ENCODE measurements at places on chromosomes 12 and 14.

DNA sequence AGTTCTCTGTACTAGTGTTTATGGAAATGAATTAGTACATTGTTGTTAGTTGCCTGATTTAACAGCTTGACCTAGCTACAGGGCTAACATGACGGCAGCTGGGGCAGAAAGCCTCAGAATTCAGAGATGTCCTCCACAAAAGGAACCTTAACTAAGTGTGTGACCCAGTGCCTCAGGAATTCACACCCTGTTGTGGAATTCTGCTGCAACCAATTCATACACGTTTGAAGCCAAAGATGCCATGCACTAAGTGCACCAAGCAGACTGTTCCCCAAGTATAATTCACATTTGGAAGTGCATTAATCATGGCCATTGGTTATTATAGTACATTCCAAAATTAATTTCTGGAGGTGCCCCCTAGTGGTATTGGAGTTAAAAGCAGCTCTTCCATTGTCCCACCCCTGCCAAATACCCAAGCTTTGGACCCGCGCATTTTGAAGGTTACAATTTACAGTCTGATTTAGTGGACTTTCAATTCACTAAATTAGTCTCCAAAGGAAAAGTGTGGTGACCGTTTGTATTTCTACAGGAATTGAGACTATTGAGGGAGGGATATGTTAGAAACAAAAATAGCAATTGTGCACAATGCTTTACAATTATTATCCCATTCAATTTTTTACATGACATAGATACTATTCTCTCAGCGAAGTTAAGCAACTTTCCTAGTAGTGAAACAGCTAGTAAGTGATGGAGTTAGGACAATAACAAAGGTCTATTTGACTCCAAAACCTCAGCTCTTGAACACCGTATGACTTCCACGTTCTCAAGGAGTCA, 85.9 kb downstream of the PAX9 start:
- DNase-seq, result no peak

DNA sequence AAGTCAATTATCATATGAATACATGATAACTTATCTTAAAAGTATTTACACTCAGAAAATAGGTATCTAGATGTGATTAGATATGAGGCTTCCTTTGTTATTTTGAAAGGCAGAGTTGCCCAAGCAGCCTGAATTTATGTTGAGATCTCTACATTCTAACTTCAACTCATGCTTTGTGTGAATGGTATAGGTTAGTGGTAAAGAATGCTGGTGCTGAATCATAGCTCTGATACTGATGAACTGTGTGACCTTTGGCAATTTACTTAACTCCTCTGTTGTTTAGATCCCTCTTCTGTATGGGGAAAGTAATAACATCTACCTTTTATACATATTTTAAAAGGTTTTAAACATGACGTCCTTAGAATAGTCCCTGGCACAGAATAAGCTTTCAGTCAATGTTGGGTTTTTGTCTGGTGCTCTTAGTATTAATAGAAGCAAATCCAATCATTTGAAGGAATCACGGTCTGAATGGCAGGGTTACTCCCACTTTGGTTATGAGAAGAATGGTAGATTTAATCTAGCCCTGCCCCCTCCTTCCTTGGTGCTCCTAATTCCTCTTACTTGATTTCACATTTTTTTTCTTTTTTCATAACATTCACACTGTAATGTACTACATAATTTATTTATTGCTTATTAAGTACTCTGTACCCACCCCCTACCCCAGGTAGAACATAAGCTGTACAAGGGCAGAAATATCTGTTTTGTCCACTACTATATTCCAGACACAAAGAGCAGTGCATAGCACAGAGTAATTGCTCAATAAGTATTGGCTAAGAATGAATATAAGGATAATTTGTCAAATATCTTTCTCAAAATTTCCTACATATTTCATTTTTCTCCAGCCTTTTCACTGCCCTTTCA, 203.3 kb upstream of the KRR1 start:
- DNase-seq, result no peak

DNA sequence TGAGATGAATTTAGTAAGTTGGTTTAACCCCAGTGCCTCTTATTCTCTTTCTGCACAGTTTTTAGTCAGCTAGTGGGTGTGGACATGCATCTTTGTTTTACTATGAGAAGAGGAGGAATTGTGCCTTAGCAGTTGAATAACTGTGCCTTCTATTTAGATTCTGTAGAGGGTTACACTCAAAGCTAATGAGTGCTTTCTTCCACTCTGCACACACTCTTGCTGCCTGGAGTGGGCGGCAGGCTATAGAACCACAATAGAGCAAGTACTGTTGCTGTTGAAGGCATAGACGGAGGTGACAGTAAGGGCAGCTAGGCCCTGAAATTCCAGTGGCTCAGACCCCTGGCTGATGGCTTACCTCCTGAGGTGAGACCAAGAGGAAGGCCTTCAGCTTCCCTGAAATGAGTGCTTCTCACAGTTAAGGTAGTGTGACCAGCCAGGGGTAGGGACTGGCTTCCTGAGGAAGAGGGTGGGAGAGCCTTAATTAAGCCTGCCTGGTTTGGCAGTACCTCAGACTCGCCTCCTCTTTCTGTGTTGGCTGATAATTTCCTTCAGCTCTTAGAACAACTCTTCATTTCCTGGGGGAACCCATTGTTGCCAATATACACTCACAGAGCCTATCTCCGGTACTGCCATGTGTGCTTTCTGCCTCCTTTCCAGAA, 24.7 kb downstream of the SUSD6 start:
- DNase-seq, result no peak

GRCh38 chr14:23444314-23444713, 8.9 kb upstream of the MYH7 start:
- DNase-seq, result no peak

DNA sequence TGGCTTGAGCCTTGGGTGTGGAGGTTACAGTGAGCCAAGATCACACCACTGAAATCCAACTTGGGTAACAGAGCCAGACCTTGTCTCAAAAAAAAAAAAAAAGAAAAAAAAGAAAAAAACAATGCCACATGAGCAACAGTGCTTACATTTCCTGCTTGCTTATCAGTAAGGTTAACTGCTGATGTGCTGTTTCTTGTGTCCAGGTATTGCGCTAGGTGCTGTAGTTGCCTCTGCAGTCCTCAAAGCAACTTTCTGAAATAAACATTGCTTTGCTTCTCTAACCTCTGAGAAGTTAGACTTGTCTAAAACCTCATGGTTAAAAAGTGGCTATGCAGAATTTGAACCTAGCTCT, 24.7 kb downstream of the RNF34 start:
- DNase-seq, result no peak

DNA sequence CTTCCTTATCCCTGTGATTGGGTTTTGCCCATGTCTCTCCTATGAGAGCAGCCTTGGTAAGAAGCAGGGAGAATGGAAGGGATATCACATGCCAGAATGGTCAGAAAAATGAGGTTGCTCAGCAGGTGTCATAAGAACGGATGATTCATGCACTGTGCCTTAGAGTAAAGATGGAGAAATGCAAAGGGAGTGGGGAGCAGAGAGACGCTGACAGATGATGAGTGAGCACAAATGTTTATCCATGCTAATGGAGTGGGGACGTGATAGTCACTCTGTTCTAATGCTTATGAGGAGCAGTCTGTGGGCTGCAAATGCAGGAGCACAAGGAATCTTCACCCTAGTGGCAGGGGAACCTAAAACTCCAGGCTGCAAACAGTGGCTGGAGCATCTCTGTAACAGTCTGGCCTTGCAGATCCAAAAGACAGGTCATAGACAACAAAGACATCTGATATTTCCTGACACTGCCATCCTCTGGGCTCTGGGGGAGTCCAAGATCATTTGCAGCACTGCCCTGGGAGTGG, 243.2 kb downstream of the CACNA1C start:
- DNase-seq, result no peak

DNA sequence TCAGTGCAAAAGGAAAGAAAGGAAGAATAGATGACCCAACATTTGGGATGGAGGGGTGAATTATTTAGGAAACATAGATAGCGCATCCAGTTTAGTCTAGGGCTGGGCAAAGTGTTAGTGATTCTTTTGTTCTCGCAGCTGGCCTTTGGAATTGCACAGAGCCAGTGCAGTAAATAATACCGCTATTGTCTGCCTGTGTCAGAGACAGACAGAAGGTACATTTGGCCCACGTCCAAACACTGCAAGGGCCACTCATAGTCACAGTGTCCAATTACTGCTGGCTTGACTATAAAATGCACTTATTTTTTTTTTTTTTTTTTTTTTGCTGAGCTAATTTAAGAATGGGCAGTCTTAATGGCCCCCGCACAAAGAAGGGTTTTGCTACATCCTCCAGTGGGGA, 638.6 kb downstream of the BCL11B start:
- DNase-seq, result no peak

- DNase-seq, result no peak
Measured at GRCh38 chr14:93706360-93706955, 81.8 kb downstream of the PRIMA1 start.

DNA sequence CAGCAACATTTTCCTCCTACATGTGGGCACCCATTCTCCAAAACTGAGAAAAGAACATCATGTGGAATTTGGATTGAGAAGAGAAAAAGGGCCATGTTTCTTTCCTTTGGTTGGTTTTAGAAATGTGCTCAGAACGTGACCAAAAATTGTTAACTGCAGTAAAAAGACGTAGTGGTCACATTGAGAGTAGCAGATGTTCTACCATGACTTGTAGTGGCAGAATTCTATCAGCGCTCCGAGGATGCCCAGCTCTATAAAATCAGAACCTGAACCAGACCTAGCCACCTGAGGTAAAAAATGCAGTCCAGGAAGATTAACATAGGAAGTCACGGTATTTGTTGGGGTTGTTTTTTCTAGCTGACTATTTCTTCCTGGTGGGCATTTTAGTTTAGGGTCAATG, 101.8 kb upstream of the TMEM233 start:
- no peak for DNase-seq

DNA sequence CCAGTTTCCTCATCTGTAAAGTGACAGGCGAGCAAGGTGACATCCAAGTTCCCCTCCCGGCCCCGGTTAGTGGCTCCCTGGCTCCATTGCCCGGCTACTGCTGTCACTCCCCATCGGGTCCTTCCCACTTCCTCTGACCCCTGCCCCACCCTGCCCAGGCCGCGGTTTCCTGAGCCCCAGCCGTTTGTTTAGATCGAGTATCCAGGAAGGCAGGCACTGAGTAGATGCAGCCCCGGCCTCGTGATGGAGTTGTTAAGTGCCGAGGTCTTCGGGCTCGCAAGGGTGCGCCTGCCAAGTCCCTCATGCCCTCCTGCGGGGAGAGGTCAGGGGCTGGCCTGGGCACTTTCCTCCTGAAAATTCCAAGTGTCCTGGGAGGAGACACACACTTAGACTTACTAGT, 55.4 kb downstream of the TEAD4 start:
- DNase-seq, result no peak

DNA sequence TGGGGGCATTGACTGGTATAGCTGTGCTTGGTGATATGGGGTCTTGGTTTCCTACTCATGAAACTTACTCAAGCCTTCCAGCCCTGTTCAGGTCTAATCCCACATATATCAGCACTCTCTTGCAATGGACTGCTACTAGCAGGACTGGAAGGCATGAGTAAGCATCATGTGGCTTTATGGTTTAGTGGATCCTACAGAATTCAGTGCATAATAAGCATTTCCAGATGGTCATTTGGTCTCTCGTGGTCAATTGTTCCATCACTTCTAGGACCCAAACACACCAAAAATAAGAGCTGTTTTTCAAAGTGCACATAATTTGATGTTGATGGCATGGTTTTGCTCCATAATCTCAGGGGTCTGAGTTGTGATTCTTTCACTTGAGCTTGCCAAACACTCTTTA, 114.4 kb downstream of the LMNTD1 start:
- DNase-seq, result no peak

- DNase-seq, result no peak
Measured at GRCh38 chr14:94217116-94217515, 43.0 kb downstream of the PPP4R4 start.

- DNase-seq, result no peak
Measured at GRCh38 chr12:124704619-124705018, 137.2 kb upstream of the NCOR2 start.

DNA sequence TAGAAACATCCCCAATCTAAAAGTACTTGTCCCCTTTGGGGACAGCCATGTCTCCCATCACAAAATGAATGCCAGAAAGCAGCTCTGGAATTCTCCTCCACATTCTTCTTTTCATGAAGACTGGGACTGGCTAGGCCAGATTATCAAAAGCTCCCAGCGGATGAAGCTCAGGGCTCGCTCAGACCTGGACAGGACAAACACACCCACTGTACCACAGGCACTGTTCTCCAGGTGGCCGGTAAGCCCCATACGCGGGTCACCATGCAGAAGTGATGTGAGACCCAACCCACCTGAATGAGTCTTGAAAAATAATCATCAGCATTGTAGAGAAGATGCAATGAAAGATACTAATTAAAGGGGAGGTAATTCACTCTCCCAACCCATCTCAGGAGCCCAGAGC, 85.1 kb downstream of the GCH1 start:
- no peak for DNase-seq

DNA sequence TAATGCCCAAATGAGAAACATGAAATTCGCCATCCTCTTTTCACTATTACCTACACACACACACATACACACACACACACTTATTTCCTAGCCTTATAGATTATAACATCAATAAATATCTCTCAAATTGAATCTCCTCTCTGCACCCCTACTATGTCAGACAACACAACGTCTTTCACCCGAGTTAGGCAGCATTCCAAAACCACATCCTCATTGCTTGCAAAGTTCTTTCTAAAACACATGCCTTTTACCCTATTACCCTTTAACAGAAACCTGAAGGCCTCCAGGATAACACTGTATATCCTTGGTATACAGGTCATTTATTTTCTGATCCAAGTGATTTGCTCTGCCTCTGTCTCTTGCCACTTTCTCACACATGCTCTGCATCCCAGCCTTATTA, 56.3 kb downstream of the KCNH5 start:
- no peak for DNase-seq

GRCh38 chr14:69937367-69938081, 58.3 kb downstream of the SMOC1 start:
- DNase-seq, result no peak

- DNase-seq, result no peak
Measured at GRCh38 chr12:48969160-48969771, 2.3 kb downstream of the WNT10B start.

GRCh38 chr12:32588604-32589003, 90.5 kb upstream of the DNM1L start:
- DNase-seq, result no peak

DNA sequence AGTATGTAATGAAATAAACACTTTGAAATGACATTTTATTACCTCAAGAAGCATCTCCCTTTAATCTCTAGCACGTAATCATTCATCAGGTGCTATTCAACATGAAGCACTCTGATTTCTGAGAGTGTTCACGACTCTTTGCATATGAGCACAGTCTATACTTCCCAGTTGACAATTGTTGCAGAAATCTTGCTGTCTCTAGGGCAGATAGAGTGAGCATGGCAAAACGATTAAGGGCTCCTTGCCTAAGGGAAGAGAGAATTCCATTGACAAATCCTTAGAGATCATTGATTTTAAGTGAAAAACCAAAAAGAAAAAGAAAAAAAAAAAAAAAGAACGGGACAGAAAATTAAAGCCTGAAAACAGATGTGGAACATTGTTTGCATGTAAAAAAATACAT, 107.6 kb downstream of the C12orf50 start:
- no peak for DNase-seq

GRCh38 chr14:61197416-61197815, 83.7 kb downstream of the TMEM30B start:
- DNase-seq, result no peak

Measured in activated T-cell treated with anti-CD3 and anti-CD28 coated beads for 24 hours (primary cell).